Uterine smooth muscle cell (primary cell): ENCODE measurements at places on chromosomes 3 and 15. TPM values are rescaled to one million over a fixed set of nuclear protein-coding genes. Genes with fewer than 3 reads are reported as not detected.

The SH3GL3 gene
- total RNA-seq: 0.11 TPM in 1 of 2 replicates, not detected in the other

The LEKR1 gene
- total RNA-seq: 0.37 and 1.3 TPM in 2 replicates

The TTLL13 gene
- total RNA-seq: 0.12 TPM in 1 of 2 replicates, not detected in the other

The RLBP1 gene
- total RNA-seq: not detected in 2 replicates

The DAZL gene
- not detected in 2 replicates for total RNA-seq

The HRH1 gene
- total RNA-seq: 6.6 and 11.4 TPM in 2 replicates

The SLC22A14 gene
- under 0.01 TPM in 1 of 2 replicates, not detected in the other for total RNA-seq

The GOLGA8N gene
- 3.0 and 11.4 TPM in 2 replicates for total RNA-seq

The LSAMP gene
- 1.00 and 2.9 TPM in 2 replicates for total RNA-seq

The MLF1 gene
- total RNA-seq: 10.2 and 11.2 TPM in 2 replicates

The MAGI1 gene
- 12.7 and 19.6 TPM in 2 replicates for total RNA-seq

The OXTR gene
- 8.9 and 12.1 TPM in 2 replicates for total RNA-seq

The SCAMP5 gene
- total RNA-seq: 0.44 and 2.0 TPM in 2 replicates

The ANKRD34C gene
- not detected in 2 replicates for total RNA-seq

The SERPINI2 gene
- not detected in 2 replicates for total RNA-seq

The SOX14 gene
- total RNA-seq: not detected in 2 replicates

The IMPG2 gene
- total RNA-seq: 0.25 and 0.44 TPM in 2 replicates

The OSBPL10 gene
- total RNA-seq: 13.7 and 13.9 TPM in 2 replicates

The THRB gene
- total RNA-seq: 0.77 and 1.6 TPM in 2 replicates

The SCG3 gene
- total RNA-seq: not detected in 2 replicates

The CYP19A1 gene
- 0.12 and 0.55 TPM in 2 replicates for total RNA-seq

The STRC gene
- 0.12 TPM in 1 of 2 replicates, not detected in the other for total RNA-seq

The CHRNA5 gene
- 1.6 and 5.1 TPM in 2 replicates for total RNA-seq

The SNAPC5 gene
- 16.0 and 36.2 TPM in 2 replicates for total RNA-seq

The FGD5 gene
- total RNA-seq: 0.11 and 0.37 TPM in 2 replicates

The MORC1 gene
- total RNA-seq: not detected in 2 replicates

The TGM4 gene
- total RNA-seq: not detected in 2 replicates

The ENTPD3 gene
- not detected in 2 replicates for total RNA-seq

The RTP4 gene
- total RNA-seq: 1.4 and 2.9 TPM in 2 replicates

The NPAP1 gene
- total RNA-seq: not detected in 2 replicates

The ALPK3 gene
- total RNA-seq: 0.11 and 0.25 TPM in 2 replicates

The PLIN1 gene
- total RNA-seq: 0.12 and 0.22 TPM in 2 replicates

The OPA1 gene
- 75.4 and 91.6 TPM in 2 replicates for total RNA-seq

The CCK gene
- 0.62 and 1.1 TPM in 2 replicates for total RNA-seq

The IDH3A gene
- 39.0 and 67.1 TPM in 2 replicates for total RNA-seq

The TICRR gene
- 3.2 and 8.7 TPM in 2 replicates for total RNA-seq

The CSPG5 gene
- total RNA-seq: under 0.01 and 0.22 TPM in 2 replicates

The BSN gene
- under 0.01 and 0.12 TPM in 2 replicates for total RNA-seq

The GREM1 gene
- total RNA-seq: 94.3 and 684 TPM in 2 replicates

The SYNM gene
- total RNA-seq: 4.0 and 6.9 TPM in 2 replicates

The PCSK6 gene
- 0.44 and 1.2 TPM in 2 replicates for total RNA-seq

The ABI3BP gene
- 7.0 and 11.5 TPM in 2 replicates for total RNA-seq

The LRRC3B gene
- total RNA-seq: not detected in 2 replicates

The GPR62 gene
- 0.12 TPM in 1 of 2 replicates, not detected in the other for total RNA-seq

The ACSBG1 gene
- total RNA-seq: under 0.01 and 0.25 TPM in 2 replicates

The TMEM45A gene
- total RNA-seq: 18.7 and 39.0 TPM in 2 replicates

The UROC1 gene
- not detected in 2 replicates for total RNA-seq

The RHOV gene
- total RNA-seq: not detected in 2 replicates

The ZWILCH gene
- total RNA-seq: 15.2 and 39.3 TPM in 2 replicates

The SGO1 gene
- 4.7 and 16.2 TPM in 2 replicates for total RNA-seq

The GPR176 gene
- 135 and 142 TPM in 2 replicates for total RNA-seq

The CTXND1 gene
- under 0.01 TPM in 2 replicates for total RNA-seq

The C3orf20 gene
- not detected in 2 replicates for total RNA-seq
